ENCODE measurements at places on chromosomes 11 and 22.

DNA sequence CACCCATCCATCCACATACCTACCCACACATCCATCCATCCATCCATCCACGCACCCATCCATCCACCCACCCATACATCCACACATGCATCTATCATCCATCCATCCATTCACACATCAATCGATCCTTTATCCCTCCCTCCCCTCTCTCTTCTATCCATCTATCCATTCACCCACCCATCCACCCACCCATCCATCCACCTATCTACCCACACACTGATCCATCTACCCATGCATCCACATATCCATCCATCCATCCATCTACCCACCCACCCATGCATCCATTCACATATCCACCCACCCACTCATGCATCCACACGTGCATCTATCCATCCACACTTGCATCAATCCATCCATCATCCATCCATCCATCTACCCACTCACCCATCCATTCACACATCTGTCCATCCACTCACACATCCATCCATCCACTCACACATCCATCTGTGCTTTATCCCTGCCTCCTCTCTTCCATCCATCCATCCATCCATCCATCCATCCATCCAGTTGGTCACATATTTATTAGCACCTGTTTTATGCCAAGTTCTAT is 366.1 kb downstream of the CTTN start:
- DNase-seq: no peak

DNA sequence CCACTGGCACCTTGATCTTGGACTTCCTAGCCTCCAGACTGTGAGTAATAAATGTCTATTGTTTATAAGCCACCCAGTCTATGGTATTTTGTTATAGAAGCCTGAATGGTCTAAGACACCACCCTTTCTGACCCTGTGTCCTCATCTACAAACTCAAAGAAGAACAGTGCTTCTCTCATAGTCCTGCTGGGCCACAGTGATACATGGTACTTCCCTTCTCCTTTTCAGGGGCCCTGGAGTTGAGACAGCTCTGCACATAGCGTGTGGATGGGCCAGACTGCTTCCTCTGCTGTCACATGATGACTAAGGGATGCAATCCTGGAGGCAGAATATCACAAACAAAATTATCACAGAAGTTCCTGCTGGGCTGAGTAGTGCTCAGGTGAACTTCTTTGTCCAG is 5.0 kb downstream of the KCNJ11 start:
- no peak for DNase-seq

GRCh38 chr11:82507288-82507687 is 226.4 kb downstream of the FAM181B start:
- no peak for DNase-seq

- DNase-seq: no peak
Measured at GRCh38 chr11:66739983-66740382, 11.0 kb upstream of the SPTBN2 start.

DNA sequence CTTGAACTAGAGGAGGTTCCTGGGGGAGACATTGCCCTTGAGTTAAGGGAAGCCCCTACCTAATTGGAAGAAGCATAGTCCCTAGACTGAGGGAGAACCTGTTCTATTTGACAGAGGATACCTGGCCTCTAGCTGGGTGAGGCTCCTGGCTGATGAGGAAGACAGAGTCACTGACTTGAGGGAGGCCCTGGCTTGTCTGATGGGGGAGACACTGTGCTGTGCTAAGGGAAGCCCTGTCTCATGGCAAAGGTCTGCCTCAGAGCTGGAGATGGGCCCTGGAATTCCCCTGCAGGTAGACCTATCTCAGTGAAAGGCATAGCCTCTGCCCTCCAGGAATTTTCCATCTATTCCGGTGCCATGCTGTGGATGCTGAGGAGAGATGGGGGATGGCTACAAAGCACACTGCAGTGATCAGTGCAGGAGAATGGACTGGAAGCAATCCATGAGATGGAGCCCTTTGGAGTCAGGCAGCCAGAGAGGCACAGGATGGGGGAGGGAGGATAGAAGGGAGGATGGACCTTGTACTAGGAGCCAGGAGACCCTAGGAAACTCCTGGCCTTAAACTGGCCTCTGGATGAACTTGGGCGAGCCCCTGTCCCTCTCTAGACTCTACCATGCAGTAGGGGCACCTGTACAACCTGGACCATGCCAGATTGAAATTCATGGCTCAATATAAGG is 39.9 kb downstream of the SLCO2B1 start:
- DNase-seq: no peak

- DNase-seq: peak; percentile 2
Measured at GRCh38 chr11:133681901-133682300, 149.6 kb upstream of the OPCML start.

DNA sequence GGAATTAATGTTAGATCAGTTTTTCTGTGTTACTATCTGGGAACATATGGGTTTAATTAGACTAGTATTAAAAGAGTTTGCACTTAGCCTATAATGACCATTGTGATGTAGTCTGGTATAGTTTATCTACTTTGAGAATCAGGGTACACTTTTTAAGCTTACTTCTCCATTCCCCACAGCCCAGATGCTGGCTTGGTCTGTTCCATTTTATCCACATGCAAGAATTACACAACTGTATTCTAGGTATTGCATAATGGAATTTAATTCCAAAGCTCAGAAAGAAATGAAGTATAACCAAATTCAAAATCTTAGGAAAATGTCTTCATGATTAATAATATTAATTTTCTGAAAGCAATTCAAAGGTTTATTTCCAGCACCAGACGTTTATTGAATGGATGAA is 122.2 kb upstream of the PDGFD start:
- no peak for DNase-seq

DNA sequence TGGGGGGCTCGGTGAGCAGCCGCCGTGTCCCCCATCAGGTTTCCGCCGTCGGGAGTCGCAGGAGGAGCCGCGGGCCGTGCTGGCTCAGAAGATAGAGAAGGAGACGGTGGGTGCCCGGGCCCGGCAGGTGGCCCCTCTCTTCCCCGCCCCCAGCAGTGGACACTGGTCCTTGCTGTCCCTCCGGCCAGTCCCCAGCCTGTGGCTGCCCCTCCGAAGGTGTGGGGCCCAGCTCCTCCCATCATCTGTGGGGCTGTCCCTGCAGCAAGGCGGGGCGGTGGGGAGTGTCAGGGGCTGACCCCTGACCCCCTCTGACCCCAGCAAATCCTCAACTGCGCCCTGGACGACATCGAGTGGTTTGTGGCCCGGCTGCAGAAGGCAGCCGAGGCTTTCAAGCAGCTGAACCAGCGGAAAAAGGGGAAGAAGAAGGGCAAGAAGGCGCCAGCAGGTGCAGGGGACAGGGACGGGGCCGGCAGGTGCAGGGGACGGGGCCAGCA is 15.3 kb downstream of the EPS8L2 start:
- DNase-seq: no peak

DNA sequence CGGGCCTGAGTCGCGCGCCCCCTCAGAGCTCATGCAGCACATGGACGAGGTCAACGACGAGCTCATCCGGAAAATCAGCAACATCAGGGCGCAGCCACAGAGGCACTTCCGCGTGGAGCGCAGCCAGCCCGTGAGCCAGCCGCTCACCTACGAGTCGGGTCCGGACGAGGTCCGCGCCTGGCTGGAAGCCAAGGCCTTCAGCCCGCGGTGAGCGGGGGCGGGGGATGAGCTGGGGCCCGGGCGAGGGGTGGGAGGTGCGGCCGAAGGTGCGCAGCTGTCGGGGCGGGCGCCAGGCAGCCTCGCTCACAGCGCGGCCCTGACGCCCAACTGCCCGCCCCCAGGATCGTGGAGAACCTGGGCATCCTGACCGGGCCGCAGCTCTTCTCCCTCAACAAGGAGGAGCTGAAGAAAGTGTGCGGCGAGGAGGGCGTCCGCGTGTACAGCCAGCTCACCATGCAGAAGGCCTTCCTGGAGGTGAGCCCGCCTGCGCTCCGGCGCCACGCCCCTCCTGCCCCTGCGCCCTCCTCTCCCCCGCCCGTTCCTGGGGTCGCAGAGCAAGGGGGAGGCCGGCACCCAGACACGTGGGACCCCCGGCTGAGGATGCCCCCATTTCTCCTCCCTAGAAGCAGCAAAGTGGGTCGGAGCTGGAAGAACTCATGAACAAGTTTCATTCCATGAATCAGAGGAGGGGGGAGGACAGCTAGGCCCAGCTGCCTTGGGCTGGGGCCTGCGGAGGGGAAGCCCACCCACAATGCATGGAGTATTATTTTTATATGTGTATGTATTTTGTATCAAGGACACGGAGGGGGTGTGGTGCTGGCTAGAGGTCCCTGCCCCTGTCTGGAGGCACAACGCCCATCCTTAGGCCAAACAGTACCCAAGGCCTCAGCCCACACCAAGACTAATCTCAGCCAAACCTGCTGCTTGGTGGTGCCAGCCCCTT is 20.5 kb downstream of the EPS8L2 start:
- DNase-seq: no peak

GRCh38 chr11:77799338-77799737 is 21.2 kb downstream of the RSF1 start:
- no peak for DNase-seq

DNA sequence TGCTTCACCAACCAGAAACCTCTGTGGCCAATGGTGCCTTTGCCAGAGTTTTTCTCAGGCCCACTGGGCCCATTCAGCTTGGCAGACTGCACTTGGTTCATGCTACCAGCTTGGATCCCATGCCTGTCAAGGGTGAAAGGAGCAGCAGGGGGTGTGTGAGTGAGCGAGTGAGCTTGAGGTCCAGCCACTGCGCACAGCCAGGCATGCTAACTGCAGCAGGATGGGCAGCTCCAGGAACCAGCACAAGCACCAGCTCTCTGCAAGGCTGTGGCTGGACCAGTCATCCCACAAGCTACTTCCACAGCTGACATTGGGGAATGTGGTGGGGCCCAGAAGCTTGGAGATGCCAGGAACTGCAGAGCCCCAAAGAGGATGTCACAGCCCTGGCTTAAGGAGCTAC is 40.8 kb downstream of the DDIAS start:
- no peak for DNase-seq

GRCh38 chr11:12599408-12600143 is 74.6 kb upstream of the TEAD1 start:
- DNase-seq: no peak

Measured in NCI-H1436 (cell line).